CD8-positive, alpha-beta memory T cell (primary cell): ENCODE measurements at places on chromosomes 12 and 14.

DNA sequence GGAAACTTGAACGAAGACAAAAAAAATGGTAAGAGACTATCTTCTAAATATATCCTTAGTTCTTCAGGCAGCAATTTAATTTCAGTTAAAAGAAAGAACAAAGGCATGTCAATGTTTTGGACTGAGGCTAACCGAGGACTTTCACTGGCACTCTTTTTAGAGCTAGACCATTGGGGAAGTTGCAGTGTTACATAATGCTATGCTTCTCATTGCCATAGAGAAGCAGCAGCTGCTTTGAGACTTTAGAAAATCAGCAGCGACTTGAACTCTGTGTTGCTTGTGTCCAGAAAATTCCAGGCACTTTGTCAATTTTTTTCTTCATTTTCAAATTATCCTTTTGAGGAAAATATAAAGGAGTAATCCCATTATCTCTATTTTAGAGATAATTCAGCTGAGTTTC, 964.2 kb downstream of the NRXN3 start:
- DNase-seq = no peak

DNA sequence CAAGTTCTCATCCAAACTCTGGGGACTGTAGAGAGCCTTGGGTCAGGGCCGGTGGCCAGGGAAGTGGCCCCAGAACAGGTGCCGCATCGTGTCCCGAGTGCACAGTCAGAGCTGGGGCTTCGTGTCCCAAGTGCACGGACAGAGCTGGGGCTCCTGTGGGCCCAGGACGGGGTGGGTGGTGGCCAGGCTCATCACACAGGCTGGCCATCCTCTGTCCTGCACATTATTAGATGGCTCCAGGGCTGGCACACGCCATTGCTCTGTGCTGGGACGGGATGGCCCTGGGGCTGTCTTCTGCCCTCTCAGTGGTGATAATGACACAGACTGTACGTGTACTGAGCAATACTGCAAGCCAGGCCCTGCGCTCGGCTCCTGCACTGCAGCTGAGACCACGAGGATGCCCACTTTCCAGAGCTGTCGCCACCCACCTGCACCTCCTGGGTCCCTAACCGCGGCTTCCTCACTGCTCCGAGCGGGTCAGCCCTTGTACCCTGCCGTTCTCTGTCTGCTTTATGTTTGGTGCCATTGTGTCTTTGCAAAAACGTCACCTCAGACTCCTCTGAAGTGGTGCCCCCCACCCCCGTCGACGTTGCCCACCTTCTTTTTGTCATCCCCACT, 1.9 kb downstream of the FBRSL1 start:
- no peak for DNase-seq

DNA sequence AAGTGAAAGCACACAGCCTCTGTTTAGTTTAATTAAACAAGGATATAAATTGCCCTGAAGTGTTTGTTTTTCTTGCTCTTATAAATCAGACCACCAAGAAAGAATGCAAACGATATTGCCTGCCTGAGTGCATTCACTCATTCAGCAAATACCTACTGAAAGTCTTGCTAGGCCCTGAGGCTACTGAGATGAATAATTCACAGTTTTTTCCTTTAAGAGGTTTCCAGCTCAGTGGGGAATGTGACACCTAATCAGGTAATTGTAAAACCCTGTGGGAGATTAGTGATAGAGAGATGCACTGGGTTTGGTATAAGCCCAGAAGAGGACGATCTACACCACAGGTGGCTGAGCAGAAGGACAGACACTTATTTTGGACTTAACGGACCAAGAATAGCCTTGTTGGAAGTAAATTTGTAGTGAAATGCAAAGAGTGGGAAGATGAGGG, 151.4 kb downstream of the SLC35F4 start:
- no peak for DNase-seq

DNA sequence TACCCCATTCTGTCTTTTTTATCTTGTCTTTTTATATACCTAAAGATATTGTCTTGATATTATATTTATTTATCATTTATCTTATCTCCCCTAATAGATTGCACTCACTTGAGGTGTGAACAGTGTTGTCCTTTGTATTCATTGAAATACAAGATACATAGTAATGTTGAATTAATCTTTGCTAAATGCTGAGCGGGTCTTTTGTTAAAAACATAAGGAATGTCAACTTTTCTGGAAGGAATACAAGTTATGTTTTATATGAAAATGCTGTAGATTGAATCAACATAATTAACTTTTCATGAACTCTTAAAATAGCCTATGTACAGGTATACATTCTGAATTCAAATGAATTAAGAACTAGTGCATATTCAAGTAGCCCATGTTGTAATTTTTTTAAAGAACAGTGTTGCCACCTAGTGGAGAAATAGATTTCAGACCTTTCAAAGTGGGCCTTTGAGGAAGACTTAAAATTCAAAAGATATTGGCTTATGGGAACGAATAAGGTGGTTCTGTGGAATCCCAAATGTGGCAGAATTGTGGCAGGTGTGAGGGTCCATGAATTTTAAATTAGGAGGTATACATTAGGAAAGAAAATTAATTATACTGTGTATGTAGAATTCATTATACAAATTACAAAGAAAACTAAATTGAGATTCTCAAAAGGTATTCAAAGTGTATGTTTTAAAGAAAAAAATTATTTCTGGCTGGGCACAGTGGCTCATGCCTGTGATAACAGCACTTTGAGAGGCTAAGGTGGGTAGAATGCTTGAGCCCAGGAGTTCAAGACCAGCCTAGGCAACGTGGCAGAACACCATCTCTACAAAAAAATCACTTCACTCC, 19.1 kb downstream of the BBOF1 start:
- DNase-seq = peak; percentile 34

DNA sequence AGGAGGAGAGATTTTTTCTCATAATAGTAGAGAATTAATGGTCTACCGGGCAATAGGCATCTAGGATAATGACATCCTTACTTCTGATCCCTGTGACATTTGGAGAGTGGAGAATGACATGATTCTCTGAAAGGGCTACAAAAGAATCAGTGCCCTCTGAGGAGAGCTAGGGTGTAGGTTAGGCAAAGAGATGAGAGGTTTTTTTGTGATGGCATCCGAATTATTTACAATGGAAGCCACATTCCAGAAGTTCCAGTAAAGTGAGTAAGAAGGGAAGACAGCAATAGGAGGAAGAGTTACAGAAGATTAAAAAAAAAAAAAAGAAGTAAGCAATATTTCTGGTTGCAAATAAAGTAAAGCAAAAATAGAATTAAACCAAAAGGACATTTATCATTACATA, 478.0 kb downstream of the RMST start:
- no peak for DNase-seq

DNA sequence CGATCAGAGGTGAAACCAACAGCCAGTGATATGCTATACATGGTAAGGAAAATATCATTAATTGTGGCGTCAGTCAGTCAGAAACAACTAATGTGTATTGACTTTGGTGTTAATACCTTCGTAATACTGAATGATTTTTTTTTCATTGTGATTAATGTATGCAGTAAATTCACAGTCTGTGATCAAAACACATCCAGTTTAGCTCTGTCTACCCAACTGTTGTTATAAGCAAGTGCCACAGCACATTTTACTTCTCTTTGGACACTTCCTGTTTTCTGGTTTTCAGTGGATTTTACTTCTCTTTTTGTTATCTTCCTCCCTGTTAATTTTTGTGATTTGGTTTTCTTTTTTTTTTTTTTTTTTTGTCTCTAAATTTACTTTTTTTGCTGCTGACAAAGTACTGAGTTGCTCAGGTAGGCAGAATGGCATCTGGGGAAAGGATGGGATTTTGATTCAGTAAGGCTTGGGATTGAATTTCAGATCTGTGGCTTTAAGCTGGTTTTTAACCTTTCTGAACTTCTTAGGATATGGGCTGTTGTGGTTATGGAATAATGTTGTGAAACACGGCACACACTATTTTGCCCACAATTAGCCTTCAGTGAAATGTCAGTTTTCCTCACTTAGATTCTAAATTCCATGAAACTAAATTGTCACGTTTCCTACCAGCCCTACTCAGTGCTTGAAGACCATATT, 604 bp downstream of the GLIPR1 start:
- no peak for DNase-seq

- DNase-seq = peak; percentile 10
Measured at GRCh38 chr12:56190695-56191155, 1.4 kb upstream of the SMARCC2 start.

- no peak for DNase-seq
Measured at GRCh38 chr14:22599349-22599748, 1.2 kb downstream of the ABHD4 start.

- DNase-seq = no peak
Measured at GRCh38 chr12:65495233-65495632, 216.8 kb downstream of the MSRB3 start.

- DNase-seq = no peak
Measured at GRCh38 chr12:112087055-112087850, 21.3 kb downstream of the NAA25 start.

GRCh38 chr12:48039151-48039550, 34.9 kb upstream of the COL2A1 start:
- DNase-seq = no peak

DNA sequence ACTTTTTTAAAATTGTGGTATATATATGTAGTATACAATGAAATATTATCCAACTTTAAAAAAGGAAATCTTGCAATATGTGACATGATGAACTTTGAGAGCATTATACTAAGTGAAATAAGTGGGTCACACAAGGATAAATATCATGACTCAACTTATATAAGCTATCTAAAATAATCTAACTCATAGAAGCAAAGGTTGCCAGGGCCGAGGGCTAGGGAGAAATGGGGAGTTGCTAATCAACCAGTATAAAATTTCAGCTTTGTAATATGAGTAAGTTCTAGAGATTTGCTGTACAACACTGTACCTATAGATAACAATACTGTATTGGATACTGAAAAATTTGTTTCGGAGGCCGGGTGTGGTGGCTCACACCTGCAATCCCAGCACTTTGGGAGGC, 38.5 kb downstream of the TAOK3 start:
- no peak for DNase-seq

GRCh38 chr12:88230271-88230670, 88.2 kb downstream of the TMTC3 start:
- DNase-seq = no peak

- DNase-seq = no peak
Measured at GRCh38 chr14:72583316-72584272, 310.3 kb downstream of the DPF3 start.

DNA sequence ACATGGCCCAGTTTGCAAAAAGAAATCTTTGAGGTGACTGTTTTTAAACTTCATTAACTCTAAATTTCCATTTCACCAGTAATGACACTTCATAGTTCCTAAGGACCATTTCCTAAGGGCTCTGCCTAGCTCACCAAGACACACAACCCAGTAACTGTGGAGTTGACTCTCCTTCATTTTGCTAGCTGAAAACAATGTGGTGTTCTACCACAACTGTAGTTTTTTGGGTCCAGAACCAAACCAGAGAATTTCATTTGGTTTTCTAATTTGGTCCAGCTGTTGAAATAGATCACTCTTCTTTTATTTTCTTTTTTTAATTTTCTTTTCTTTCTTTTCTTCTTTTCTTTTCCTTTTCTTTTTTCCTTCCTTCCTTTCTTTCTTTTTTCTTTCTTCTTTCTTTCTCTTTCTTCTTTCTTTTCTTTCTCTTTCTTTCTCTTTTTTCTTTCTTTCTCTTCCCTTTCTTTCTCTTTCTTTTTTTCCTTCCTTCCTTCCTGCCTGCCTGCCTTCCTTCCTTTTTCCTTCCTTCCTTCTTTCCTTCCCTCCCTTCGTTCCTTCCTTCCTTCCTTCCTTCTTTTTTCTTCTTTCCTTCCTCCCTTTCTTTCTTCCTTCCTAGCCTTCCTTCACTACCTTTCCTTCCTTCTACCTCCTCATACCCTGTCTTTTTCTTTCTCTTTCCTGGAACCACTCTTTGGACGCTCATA, 18.5 kb upstream of the LUM start:
- no peak for DNase-seq

- no peak for DNase-seq
Measured at GRCh38 chr12:132286912-132287311, 42.5 kb downstream of the GALNT9 start.

GRCh38 chr14:39722547-39723273, 290.5 kb upstream of the FBXO33 start:
- DNase-seq = no peak

DNA sequence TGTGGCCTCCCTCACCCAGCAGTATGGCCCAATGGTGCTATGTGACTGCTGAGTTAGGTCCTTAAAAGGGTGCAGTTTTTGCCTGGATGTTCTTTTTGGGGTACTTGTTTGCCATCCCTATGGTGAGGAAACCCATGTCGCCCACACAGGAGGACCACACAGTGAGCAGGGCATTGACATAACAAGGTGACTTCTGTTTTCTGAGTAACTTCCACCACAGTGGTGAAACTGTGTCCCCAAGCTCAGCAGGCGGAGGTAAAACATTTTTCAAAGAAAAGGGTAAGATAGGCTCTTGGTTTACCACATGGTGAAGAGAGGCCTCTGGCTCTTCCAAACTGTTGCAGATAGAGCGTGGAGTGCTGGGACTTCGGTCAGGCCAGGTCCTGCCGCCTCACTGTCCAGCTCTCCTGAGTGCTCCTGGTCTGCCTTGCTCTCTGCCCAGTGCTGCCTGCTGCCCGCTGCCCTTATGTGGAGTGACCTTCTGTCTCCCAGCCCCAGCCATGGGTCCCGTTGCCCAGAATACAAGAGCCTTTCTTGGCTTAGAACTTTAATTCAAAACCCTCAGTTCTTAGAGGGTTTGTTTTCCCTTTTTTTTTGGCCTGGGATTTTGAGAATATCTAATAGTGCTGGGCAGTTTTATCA, 54.0 kb downstream of the TRAF3 start:
- DNase-seq = no peak

DNA sequence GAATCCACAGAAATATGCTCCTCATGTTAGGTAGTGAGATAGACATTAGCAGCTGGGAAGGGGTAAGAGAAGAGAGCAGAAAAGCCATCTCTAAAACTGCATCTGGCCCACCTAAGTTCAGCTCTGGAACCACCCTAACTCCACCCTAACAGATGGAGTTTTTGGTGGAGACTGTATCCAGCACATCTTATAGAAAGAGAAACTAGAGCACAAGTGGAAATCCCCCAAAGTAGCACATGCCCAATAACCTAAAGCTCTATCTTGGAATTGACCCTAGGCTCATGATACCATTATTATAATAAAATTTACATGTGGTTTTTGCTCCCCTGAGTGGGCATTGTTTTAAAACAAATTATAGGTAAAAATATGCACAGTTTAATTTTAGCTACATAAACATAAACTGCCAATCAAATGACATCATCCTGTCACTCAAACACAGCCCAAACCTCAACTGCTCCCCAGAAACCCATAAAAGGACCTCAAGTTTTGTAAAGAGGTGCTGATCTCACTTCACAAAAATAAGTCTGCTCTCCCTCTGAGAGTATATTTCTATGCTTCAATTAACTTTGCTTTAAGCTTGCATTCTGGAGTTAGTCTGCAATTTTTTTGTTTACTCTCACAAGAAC, 206.4 kb downstream of the PIK3C2G start:
- DNase-seq = no peak

DNA sequence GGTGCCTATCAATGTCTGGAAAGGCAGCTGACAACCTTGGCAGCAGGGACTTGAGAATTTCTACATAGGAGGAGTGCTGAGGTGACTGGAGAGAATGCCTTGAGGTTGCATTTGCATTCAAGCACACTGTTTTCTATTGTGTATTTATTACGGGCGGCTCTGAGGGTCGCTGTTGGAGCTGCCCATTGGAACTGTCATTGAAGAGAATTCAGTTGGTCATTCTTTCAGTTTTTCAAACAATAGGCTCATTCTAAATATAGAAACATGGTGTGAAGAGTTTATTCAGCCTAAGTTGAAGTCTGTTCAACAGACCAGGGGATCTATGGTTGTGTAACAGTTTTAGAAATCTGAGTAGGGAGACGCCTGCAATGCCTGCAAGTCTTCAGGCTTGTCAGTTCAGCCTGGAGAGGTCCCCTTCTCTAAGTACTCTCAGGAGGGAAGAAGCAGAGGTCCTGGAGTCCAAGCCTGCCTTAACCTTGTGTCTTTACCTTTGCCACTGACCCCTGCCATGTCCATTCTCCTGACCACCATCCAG, 9.8 kb upstream of the ABHD12B start:
- DNase-seq = no peak
